ENCODE measurements at places on chromosomes 2 and 18.

DNA sequence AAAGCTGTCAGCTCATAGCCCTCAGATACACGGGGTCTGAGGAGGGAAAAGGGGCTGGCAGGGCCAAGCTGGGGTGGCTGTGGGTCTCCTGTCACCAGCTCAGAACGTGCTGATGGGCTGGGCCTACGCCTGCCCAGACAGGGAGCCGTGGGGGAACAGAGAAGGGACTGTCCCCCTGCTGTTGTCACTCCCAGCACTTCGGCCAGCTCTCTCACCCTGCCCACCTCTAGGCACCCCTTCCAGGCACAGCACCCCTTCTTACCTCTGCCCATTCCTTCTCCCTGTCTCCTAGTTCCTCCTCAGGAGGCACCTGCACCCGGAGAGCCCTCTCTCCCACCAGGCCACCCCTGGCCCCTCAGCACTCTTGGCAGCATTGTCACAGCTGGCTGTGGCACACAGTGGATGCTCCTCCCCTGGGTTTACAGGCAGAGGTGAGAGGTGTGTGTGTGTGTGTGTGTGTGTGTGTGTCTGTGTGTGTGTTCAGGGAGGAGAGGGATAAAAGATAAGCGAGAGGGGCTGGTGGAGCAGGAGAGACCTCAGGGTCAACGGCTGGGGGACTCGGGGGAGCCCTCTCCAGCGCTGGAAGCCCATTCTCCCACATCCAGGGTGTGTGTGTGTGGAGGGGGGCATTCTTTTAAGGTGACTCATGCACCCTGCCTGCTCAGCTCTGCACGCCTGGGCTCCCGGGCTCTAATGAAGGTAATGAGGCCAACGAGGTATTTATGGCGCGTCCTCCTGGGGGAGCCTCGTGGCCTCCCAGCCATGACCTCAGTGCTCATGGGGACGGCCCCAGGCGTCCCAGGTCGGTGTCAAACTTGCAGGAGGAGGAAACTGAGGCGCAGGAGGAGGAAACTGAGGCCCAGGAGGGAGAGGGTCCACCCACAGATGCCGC, 66.1 kb upstream of the SMAD7 start:
- no peak for DNase-seq

- no peak for DNase-seq
These were observed 89.8 kb upstream of the MBOAT2 start for GRCh38 chr2:9093324-9093723.

DNA sequence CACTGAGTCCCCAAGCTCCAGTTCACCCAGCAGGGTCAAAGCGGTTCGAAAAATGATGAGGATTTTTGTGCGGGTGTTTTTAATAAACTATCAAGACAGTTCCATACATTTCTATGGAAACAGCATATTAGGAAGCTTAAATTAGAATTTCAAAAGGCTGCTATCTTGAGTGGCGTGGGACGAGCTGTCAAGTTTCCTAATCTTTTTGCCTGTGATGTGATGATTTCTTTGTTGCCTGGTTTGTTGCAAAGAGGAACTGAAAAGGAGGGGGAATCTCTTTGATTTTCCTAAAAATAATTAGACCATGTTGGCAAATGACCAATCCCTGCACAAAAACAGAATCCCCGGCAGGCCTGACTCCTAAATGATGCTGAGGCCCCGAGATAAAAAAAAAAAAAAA, 66.1 kb upstream of the ATG16L1 start:
- no peak for DNase-seq

DNA sequence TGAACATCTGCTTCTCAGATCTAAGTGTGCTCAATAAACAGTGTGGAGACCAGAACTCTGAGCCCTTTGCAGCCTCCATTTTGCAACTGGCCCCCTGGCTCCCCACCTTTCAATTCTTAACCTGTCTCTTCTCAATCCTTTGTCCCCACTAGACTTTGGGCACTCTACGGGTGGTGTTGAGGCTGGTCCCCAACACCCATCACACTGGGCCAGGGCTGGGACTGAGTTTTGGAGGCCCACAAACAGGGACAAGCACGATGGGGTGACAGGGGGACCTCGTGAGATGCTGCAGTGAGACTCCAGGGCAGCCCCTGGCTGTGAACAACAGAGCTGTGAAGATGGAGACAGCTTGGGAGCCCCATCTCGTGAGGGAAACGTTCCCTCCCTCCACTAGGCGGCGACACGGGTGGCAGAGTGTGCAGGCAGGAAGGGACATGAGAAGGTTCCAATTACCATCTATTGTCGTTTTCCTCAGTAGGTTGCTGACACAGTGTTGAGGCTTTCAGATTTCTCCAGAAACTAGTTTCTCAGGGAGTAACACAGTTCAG, 1.2 kb downstream of the ANKMY1 start:
- peak; percentile 37 for DNase-seq

DNA sequence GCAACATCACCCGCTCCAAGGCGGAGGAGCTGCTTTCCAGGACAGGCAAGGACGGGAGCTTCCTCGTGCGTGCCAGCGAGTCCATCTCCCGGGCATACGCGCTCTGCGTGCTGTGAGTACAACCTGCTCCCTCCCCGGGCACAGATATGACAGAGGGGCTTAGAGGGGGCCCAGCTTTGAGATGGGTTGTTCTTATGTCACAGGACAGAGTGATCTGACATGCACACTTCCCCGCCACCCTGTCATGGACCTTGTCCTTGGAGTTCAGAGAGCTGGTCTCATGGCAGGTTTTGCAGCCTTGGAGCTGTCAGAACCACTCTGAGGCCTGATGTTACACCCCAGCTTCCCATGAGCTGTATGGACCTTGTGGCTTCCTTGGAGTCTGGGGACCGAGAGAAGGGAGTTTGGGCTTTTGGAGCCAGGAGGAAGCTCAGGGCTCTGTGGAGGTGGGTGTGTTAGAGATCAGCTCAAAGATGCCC, 398 bp downstream of the INPP5D start:
- no peak for DNase-seq

DNA sequence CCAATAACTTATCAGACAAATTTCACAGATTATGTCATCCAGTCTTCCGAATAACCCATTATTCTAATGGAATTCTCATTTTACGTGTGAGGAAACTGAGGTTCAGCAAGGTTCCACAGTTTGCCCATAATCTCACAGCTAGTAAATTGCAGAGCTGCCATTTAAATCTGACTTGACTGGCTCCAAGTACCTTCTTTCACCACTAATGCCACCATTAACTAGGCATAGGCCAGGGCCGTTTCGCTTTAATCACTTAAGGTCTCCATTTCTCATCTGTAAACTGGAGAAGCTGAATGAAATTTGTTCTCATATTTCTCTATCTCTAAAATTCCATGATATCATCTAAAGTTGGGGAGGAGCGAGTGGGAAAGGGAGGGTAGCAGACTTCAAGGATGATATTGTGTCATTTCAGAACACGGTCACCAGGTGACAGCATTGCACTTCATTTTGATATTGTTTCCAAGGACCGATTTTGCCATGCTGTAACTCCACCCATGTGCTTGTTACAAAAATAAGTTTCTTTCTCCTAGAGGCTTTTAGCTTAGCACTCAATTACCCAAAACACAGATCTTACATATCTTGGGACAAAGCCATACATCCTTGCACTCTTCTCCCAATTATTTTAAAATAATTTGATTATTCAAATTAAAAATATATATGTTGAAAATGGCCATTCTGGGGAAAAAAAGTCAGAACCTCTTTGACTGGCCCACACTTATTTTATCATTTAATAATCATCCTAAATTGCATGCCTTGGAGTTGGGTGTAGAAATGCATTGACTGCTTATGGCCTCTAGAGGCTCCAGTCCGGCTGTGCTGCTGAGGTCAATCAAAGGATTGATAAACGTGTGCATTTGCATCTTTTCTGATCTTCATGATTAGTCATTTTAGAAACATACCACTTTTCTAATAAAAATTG, 123.8 kb downstream of the AKAIN1 start:
- DNase-seq = no peak

- DNase-seq = no peak
These were observed 234.6 kb upstream of the RAB12 start for GRCh38 chr18:8374676-8375075.

GRCh38 chr2:168312036-168312822, 64.8 kb upstream of the STK39 start:
- no peak for DNase-seq

DNA sequence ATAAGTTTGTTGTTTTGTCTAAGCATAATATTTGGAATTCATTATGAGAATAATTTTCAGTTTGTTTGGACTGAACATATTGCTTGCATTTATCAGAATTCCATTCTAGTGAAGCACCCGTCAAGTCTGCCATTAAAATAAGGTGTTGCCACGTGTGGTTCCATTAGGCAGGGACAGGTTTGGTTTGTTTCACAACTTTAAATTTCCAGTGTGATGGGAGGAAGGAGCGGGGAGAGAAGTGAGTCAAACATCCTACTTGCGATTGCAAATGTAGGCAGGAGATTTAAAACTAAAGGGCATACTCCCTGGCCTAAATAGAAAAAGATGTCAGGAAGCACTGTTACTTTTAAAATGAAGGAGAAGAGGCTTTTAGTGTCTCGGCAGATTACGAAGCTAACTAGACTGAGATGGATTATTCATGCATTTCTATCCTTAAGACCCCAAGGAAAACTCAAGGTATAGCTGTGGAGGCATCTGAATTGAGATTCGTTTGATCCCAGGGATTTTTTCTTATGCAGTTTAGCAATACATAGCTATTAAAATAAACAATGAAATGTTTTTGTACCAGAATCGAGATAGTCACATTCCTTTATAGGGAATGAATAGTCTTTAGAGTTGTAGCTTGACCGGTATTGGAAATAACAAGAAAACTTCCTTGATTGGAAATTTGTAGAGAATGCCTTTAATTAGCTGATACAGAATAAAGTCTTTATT, 19.8 kb downstream of the GRHL1 start:
- DNase-seq = no peak

GRCh38 chr18:77084688-77085035, 47.9 kb downstream of the MBP start:
- no peak for DNase-seq

GRCh38 chr2:220556658-220557057, 929.2 kb downstream of the SLC4A3 start:
- no peak for DNase-seq

DNA sequence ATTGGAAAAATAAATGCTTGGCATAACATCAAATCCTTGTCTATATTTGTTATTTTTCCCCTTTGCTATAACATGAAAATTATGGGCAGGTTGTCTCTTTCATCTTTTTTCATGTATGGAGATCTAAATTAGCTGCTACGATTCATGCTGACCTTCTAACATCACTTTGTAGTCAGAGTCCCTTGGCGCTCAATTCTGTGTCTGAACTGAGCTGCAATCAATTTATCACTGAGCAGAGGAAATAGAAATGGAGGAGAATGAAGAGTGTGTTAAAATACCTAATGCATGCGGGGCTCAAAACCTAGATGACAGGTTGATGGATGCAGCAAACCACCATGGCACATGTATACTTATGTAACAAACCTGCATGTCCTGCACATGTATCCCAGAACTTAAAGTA, 168.9 kb downstream of the CDH7 start:
- DNase-seq = no peak

DNA sequence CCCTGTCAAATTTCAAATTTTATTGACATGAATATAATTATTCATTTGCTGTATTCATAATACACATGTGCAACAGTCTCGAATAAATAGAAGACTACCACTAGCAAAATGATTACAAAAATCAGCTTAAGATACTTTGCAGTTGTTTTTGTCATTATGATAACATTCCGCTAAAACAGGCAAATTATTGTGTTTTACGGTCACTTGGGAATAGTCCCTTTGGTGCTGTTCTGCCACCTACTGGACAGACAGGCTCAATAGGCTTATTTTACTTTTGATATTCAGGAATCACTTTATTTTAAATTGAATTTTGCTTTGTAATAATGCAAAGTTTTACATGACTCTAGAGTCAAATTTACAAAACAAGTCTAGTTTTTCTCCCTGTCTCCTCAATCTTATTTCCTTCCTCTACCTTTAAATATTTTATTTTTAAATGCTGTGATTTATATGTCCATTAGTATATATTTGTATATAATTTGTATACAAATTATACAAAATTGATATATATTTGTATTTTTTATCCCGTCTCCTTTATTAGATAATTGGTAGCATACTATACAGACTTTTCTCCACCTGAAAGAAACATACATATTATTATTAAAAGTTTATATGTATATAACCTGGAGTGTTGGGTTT, 456.3 kb downstream of the DLGAP1 start:
- no peak for DNase-seq

GRCh38 chr2:126876631-126877030, 22.1 kb upstream of the TEX51 start:
- no peak for DNase-seq

GRCh38 chr2:186748354-186748753, 54.5 kb downstream of the FAM171B start:
- no peak for DNase-seq

DNA sequence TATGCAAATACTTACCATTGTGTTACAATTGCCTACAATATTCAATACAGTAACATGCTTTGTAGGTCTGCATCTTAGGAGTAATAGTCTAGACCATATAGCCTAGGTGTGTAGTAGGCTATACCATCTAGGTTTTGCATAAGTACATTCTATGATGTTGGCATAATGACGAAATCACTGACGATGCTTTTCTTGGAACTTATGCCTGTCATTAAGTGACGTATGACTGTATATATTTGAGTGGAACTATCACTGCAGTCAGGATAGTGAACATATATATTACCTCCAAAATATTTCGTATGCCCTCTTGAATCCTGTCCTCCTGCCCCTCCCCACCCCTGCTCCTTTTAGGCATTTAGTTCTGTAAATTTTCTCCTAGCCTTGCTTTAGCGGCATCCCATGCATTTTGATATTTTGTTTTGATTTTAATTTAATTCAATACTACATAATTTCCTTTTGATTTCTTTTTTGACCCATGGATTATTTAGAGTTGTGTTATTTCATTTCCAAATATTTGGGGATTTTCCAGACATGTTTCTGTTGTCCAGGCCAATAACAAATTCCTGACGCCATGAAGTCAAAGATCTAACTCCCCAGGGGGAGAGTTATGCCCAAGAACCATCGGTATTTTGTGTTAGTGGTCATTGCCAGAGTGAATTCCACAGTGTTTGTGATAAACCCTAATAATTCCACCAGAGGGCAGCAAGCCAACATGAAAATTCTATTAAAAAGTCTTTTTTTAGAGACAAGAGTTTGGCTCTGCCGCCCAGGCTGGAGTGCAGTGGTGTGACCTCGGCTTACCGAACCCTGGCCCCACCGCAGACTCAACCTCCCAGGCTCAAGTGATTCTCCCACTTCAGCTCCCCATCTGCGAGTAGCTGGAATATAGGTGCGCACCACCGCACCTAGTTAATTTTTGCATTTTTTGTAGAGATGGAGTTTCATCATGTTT, 24.2 kb upstream of the CASP8 start:
- no peak for DNase-seq

DNA sequence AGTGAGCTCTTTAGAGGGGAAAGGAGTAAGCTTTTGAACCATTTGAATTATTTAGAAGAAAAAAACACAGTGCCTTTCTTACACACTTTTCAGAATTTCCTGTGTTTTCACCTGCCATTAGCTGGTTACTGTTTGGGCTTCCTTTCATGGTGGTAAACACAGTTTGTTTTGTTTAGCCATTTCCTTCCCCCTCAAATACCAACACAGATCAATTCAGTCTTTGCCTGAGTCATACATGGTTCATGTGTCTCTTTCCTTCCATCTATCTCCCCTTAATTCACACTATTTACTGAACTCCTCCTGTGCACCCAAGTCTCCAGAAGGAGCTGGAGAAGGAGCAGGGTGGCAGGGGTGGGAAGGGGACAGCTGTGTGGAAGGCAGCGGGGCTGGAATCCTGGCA, 45.0 kb downstream of the TCF7L1 start:
- DNase-seq = no peak
